ENCODE measurements at places on chromosomes 2 and 18.

DNA sequence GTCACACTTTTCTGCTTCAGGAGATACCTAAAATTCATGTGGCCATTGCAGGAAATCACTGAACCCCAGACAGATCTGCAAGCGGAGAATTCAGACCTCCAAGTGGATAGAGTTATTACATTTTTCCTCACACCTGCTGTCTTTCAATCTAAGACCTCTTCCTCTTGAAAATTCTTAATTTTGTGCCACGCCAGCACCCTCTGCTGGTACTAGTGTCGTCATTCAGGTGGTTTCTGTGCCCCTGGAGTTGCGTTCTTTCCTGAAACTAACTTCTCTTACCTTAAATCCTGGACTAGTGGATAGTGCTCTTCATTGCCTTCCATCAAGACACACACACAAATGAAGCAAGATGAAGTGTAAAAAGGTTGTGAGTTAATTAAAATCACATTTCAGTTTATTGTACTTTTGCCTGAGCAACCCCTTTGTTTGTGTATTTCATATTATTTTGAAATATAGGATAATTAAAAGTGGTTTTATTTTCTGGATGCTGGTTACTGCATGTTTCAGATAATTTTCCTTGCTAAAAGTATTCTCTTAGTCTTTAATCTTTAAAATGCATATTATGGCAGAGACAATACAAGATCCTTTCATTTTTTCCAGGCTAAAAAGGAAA, 1.6 kb upstream of the DNER start:
- DNase-seq, result peak; percentile 20

GRCh38 chr18:42274488-42275137, 319.6 kb downstream of the PIK3C3 start:
- peak; percentile 44 for DNase-seq

- DNase-seq, result no peak
Observed at GRCh38 chr2:179021258-179021657, 28.7 kb downstream of the CCDC141 start.

- DNase-seq, result no peak
Observed at GRCh38 chr2:9221223-9221622, 14.6 kb downstream of the ASAP2 start.

- DNase-seq, result no peak
Observed at GRCh38 chr18:54948350-54948837, 10.9 kb downstream of the CCDC68 start.

DNA sequence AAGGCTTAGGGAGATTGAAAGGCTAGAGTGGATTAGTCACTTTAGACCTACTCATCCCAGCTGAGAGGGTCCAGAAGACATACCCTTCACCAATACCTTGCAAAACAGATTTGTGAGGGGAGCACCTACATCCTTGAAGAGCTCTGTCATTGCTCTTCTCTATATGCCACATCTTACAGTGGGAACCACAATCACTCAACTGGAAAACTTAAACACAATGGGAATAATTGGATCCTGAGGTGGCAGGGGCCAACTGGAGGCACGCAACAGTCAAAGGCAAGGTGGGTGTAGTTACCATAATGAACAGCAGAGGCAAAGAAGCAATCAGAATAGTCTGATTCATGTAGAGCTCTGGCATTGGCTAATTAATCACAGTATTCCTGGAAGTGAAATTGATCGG, 35.4 kb downstream of the PDE1A start:
- DNase-seq, result no peak

GRCh38 chr2:164954954-164955701, at the start of gene SLC38A11:
SLC38A11 (minus strand) TSS chr2:164955525; CDS start chr2:164955247, 278 bp downstream.
- peak; percentile 33 for DNase-seq

DNA sequence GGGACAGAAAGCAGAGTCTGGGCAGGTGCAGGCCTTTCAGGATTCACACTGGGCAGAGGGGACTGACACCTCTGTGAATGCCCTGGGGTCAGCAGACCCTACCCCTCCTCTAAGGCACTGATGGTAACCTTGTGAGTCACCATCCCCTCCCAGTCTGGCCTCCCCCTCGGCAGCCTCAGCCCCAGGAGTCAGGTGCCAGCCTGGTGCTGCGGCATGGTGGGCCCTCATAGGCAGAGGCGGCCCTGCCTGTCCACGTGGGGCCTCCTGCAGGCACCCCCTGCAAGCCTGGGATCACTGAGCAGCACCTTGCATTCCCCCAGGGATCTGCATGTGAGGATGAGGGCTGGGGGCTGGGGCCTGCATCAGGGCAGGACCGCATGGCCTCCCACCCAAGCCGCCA, 4.8 kb upstream of the GPR17 start:
- DNase-seq, result no peak

DNA sequence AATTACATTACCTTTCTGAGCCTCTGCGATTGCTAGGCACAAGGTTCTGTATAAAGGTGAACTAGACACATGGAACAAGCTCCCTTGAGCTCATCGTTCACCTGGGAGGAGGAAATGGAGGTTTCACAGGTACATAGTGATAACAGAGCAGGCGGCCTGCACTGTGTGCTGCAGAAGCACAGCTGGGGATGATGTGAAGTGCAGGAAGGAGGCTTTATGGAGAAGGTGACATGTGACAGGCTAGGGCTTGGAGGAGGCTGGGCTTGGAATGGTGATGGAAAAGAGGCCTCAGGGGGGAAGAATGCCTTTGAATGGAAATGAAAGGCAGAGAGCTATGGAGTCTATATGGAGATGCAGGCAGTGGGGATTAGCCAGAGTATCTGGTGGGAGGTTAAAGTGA, 22.9 kb downstream of the MARCHF4 start:
- no peak for DNase-seq

GRCh38 chr2:173667415-173667814, 297.8 kb downstream of the SP3 start:
- DNase-seq, result peak; percentile 22

GRCh38 chr2:34785206-34785785, 1186.2 kb upstream of the FAM98A start:
- no peak for DNase-seq

- no peak for DNase-seq
Observed at GRCh38 chr2:85908506-85908905, 19.7 kb upstream of the ST3GAL5 start.

- no peak for DNase-seq
Observed at GRCh38 chr18:52319424-52319983, 20.5 kb upstream of the DCC start.

DNA sequence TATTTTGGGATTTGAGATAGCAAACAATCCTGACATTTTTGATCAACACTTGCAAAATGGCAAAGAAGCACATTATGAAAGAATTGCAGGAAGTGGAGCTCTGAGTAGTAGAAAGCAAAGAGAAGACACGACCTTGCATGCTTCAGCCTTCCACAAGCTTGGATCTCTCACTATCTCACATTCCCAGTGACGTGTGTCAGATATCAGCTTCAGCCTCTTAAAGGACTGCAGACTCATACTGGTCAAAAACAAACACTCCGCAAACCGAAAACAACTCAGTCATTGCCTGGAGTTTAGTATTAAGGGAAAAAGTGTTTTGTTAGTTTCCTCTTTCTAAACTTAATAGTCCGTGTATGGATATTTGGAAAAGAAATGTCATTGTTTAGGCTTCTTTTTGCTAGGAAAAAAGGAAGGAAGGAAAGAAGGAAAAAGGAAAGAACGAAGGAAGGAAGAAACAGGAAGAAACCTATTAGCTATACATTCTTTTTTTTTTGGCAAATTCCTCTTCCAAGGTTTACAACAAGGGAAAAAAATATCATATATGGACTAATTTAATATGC, 32.6 kb upstream of the SLC40A1 start:
- peak; percentile 100 for DNase-seq

DNA sequence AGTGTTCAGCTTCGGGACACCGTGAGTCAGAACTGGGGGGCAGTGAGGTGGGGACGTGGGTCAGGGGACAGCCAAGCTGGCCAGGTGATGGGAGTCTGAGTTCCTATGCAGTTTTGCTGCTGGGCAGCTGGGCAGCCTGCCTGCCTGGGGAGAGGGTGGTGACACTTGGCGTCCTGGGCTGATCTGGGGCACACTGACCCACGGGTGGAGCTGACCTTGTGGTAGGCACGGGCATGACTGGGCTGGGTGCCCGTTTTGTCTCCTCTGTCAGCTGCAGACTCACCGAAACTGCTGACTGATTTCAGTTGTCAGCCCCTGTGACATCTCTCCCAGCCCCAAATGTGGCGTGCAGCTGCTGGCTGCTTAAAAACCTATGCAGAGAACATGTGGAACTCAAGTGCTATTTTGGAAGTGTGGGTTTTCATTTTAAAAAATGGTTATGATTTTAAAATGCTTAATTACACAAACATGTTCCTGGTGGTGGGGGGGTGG, 32.6 kb upstream of the E2F6 start:
- DNase-seq, result no peak

GRCh38 chr2:61726456-61727209, 127.2 kb downstream of the FAM161A start:
- DNase-seq, result peak; percentile 37

DNA sequence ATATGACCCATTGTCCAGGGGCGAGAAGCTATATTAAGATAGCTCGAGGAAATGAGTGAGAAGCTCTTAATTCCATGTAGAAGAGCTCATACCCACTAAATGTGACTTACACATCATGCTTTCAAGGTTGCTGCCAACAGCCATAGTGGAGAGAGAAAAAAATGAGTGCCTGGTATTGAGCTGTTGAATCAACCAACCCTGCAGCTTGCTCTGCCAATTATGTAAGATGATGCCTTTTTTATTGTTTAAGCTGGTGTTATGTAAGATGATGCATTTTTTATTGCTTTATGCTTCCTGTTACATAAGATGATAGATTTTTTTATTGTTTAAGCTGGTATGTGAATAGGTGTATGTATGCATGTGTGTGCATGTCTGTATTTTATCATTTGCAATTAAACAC, 228.2 kb downstream of the CCDC178 start:
- no peak for DNase-seq

DNA sequence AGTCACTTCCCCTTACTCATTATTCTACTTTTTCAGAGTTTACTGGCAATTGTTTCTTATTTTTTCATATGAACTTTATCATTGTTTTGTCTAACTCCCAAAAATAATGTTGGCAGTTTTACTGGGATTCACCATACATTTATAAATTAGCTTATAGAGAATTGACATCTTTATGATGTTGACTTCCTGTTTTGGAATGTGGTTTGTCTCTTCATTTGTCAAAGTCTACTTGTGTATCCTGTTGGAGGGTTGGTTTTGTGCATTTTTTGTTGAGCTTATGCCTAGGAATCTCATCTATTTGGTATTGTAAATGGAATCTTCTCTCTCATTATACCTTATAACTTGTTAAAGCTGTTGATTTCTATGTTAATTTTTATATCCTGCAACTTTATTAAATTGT, 16.4 kb downstream of the EPC2 start:
- peak; percentile 53 for DNase-seq

GRCh38 chr2:10875126-10875525, 36.6 kb upstream of the KCNF1 start:
- no peak for DNase-seq

DNA sequence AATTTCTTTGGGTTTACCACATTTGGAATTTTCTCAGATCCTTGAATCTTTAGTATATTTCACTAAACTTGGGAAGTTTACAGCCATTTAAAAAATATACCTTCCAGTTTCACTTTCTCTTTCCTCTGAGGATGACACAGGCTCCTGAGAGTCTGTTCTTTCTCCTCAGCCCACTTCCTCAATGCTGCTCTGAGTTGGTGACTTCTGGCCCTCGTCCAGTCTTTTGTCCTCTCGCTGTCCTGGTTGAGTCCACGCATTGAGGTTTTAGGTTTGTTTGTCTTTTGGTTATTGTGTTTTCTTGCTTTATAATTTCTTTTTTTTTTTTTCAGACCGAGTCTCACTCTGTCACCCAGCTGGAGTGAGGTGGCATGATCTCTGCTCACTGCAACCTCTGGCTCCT, 40.7 kb upstream of the GALR1 start:
- peak; percentile 59 for DNase-seq

DNA sequence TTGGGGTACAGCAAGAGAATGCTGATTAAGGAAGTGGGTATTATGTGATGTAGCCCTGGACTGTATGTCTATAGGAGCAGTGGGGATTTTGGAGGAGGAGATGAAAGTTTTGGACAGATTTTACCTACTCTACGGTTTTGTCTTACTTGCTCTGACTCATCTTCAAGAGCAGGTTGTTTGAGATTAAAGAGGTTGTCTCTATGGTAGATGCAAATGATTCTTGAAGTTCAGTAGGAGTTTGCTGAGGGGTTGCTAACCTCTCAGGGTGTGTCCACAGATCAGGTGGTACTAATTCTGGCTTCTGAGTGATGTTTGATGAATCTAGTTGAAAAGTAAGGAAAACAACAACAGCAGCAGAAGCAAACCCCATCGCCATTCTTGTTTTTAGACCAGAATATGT, 9.7 kb upstream of the SERPINB12 start:
- no peak for DNase-seq

GRCh38 chr2:16140771-16141640, 200.7 kb downstream of the MYCN start:
- DNase-seq, result no peak

GRCh38 chr2:237043866-237044265, 41.8 kb upstream of the COPS8 start:
- DNase-seq, result no peak

DNA sequence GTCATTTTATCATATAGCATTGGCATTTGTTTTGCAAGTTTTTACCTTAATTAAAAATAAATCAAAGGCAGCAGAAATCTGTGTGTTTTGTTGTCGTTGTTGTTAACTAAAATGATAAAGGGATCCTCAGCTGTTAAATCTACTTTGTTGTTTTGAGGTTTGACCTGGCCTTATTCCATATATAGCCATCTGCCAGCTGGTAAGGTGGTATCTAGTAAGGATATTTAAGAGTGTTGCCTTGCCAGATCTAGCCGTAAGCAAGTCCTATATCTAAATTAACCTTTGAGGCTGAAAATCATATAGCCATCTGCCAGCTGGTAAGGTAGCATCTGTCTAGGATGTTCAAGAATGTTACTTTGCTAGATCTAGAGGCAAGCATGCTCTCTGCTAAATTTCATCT, 56.6 kb downstream of the BMPR2 start:
- DNase-seq, result no peak

GRCh38 chr2:62263076-62263715, 67.3 kb downstream of the B3GNT2 start:
- DNase-seq, result no peak

DNA sequence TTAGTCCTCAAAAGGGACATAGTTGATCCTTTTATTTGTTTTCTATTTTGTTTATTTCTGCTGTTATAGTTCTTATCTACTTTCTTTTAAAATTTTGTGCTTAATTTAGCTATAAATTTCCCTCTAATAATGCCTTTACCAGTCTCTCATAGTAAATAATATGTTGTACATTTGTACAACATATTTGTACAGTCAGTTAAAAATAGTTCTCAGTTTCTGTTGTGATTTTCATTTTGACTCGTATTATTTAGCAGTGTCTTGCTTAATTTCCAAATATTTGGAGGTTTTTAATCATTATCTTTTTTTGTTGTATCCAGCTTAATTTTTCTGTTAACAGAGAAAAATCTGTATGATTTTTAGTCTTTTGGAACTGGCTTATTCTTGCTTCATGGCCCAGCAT, 443.6 kb upstream of the TRIB2 start:
- no peak for DNase-seq

- DNase-seq, result no peak
Observed at GRCh38 chr2:3282056-3282998, 95.3 kb downstream of the EIPR1 start.

DNA sequence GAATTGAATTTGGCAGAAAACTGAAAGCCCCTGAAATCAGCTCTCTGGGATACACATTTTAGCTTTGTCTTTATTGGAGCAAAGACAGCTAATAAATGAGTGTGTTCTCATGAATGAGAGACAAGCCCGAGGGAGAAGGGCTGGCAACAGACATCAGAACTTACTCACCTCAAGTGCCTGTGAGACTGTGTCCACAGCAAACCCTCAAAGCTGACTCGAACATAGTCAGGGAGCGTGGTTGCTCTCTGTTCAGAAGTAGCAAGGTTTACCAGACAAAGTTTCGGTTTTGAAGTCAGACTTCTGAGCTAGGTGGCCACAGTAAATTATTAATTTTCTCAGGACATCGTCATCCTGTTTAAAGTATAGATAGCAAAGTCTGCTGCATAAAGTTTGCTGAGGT, 207.9 kb downstream of the CMPK2 start:
- no peak for DNase-seq
